ENCODE measurements at places on chromosomes 16 and 17.
A peak's percentile ranks its signal among the peaks of the same experiment; 100 is the strongest.

- DNase-seq: no peak
Observed at GRCh38 chr16:89357055-89357816, 133.1 kb downstream of the ANKRD11 start.

DNA sequence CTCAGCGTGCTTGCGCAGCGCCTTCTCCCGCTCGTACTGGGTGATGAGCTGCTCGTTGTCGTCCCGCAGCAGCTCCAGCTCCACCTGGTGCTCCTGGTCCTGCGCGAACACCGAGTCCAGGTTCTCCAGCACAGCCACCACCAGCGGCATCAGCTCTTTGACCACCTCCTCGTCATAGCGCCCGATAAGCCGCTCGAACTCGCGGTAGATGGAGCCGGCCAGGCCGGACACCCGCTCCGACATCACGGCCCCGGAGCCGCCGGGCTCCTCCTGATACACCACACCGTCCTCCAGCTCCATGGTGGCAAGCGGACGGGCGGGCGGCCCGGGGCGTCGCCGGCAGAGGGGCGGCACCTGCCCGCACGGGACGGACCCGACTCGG is 320 bp downstream of the SPAG9 start:
- DNase-seq: no peak

DNA sequence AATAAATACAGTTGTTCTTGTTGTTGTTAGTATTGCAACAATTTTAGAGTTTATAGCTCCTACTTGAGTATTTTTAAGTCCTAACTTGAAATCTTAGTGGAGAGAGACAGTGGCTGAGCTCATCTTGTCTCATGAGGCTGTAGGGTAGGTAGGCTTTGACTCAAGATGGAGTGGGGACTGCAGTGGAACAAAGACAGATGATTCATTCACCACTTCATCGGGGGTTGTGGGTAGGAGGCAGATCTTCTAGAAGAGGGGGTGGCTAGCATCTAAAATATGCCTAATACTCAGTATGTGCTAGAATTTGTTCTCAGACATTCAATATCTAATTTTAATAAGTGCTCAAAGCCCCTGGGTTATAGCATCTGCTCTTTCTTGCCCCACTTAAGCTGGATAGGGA is 13.1 kb upstream of the MMD start:
- no peak for DNase-seq

DNA sequence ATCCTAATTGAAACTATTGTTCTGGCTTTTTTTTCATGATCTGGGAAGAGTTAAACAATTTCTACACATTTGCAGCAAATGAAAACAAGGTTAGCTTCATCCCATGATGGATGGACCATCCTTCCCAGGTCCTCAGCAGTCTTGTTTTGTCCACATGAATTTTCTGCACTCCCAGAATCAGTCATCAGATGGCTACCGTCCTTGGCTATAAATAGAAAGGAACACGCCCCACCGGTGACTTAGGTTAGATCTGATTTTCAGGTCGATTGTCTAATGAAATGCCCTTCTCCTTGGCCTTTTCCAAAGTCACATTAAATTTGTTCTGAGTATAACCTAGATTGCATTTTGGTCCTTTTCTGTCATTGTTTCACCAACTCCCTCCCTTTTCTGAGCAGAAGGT is 41.4 kb upstream of the NOL11 start:
- DNase-seq: no peak

DNA sequence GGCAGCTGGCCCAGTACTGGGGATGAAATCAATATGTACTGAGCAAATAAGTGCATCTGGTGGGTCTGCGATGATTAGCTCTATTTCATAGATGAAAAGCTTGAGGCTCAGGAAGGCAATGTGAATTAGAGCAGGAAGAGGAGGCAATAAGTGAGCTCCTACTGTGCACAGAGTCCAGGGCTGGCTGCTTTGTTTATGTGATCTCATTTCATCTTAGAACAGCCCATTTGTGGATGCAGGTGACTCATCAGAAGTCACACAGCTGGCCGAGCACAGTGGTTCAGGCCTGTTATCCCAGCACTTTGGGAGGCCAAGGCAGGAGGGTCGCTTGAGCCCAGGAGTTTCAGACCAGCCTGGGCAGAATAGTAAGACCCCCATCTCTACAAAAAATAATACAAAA is 7.1 kb downstream of the TMEM114 start:
- no peak for DNase-seq

GRCh38 chr17:64063766-64064224 is 43.4 kb upstream of the ICAM2 start:
- DNase-seq: peak; percentile 26

DNA sequence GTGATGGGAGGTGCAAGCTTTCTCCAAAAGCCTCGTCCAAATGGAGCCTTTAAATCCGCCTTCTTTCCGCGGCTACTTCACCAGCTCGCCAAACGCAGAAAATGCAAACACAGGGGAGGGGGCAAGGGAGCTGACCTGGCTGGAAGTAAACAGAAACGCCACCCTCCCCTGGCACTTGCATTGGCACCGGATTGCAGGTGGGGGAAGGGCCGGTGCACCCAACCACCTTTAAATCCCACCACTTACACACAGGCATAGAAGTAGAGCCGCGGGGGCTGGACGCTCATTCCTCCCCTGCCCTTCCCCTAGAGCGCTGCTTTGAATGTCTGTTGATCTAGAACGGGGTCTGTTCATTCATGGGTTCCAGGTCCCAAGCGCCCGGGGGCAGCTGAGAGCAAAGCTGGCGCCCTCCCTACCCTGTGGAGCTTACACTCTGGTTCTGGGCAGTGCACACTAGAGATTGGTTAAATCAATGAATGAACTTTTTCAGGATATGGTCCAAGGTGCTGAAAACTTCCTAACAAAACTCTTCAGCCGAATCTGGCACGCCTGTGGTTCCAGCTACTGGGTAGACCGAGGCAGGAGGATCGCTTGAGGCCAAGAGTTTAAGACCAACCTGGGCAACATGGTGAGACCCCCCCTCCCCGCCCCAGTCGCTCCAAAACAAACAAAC is 920 bp upstream of the ZCCHC14 start:
- no peak for DNase-seq

- no peak for DNase-seq
Observed at GRCh38 chr17:49708515-49709183, 885 bp upstream of the SLC35B1 start.

GRCh38 chr17:48121923-48122664 is 14.5 kb downstream of the SNX11 start:
- DNase-seq: no peak

DNA sequence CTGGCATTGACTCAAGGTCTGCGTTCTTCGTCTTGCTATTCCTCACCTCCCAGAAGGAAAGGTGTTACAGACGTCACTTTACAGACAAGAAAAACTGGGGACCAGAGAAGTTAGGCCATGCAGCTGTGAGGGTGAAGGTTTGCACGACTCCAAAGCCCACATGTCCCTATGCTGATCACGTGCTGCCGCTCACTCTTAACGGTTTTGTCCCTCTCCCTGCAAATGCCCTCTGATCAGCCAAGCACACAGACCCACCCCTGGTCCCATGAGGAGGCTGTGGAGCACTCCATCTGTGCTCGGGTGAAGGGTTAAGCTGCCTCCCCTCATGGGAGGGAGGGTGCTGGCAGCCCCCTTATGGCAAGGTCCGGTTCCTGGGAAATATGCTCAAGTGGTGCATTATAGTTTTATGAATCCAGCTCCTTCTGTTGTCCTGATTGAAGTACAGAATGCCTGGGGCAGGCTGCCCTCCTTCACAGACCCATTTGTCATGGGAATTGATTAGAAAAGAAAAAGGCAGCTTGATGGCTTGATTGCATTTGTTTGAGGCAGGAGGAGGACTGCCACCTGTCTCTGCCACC is 18.8 kb downstream of the CCDC182 start:
- no peak for DNase-seq

- no peak for DNase-seq
Observed at GRCh38 chr16:68844211-68844564, 857 bp downstream of the TANGO6 start.

GRCh38 chr16:10256784-10257641 is 74.8 kb upstream of the GRIN2A start:
- peak; percentile 19 for DNase-seq

GRCh38 chr17:81518113-81518784 is 5.7 kb upstream of the ACTG1 start:
- no peak for DNase-seq

DNA sequence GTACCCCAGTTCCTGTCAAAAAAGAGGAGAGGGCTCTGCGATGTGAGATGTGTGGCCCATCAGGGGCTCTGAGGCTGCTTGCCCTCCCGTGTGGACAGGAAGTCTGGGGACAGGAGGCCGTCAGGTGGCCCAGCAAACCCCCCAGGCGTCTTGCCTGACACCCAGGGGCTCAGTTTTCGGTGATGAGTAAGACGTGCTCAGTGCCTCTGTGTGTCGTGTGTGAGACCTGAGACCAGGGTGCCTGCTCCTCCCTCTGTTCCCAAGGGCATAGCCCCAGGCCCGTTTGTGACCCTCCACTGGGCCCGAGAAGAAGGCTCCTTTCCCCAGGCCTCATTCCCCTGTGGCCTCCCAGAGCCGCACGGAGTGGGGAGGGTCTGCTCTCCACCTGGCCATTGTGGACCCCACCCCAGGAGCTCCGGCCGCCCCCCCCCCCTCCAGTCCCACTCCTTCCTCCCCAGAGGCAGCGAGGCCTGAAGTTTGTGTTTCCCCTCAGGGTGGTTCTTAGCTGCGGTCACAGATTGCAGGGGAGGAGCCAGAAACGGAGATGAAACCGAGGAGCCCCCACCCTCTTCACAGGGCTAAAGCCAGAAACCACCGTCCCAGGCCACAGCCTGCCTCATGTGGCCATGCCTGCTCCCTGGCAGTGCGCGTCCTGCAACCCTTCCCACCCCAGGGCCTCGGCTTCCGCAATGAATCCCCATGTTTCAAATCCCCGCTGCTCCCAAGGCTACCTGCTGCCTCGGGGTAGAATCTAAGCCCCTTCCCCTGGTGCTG is 4.9 kb upstream of the ACTG1 start:
- DNase-seq: no peak

- no peak for DNase-seq
Observed at GRCh38 chr17:66348584-66349165, 46.3 kb downstream of the PRKCA start.

DNA sequence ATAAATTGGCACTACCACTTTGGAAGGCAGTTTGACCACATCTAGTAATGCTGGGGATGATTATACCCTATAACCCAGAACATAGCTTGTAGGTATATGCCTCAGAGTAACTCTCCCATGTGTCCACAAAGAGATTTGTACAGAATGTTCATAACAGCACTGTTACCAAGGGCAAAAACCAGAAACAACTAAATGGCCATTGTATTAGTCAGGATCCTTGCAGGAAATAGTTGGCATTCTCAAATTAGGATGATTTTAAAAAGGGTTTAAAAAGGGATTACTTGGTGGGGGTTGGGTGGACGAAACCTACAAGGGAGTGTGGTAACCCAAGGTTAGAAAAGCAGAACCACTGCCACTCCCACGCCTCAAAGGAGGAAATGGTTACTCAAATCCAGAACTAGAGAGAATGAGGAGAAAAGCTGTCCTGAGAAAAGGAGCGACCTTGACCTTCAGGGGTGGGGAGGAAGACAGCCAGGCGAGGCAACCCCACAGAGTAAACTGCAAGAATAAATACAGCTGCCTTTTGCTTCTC is 2.1 kb downstream of the CPPED1 start:
- no peak for DNase-seq

DNA sequence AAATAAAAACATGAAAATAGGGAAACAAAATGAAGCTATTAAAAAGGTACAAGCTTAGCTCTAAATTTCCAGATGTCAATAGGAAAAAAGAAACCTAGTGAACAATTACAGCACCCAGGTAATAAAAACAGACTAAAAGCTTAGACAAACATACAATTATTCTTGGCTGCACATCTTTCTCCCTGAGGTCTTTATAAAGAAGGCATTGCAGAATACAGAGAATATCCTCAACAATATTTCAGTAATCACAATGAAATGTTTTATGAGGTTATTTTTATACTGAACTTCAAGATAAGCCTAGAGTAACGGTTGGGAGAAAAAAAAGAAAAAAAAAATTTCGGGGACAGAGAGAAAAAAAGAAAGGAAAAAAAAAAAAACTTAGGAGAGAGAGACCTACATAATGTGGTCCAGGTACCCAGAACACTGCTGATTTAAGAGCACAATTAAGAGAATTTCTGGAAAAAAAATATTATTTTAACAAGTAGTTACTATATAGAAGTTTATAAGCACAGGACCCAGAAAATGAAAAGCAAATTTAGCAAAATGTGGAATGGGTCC is 26.5 kb downstream of the KANSL1 start:
- DNase-seq: no peak
